ENCODE measurements at places on chromosomes 11 and 22. TPM values are rescaled to one million over a fixed set of nuclear protein-coding genes. Genes with fewer than 3 reads are reported as not detected.
A peak's percentile ranks its signal among the peaks of the same experiment; 100 is the strongest.

LUZP2 gene
- total RNA-seq, result not detected

OR52E8 gene
- total RNA-seq, result not detected

FGF4 gene
- not detected for total RNA-seq

MMP7 gene
- not detected for total RNA-seq

GRCh38 chr11:9759519-9760192 is 95.8 kb downstream of the SWAP70 start:
- H3K4me3 ChIP-seq, result peak overlapping the region; percentile 93
- peak; percentile 98 for DNase-seq
- peaks cover 1% of the 10 kb centered on the region for H3K36me3 ChIP-seq
- no peaks in the 10 kb centered on the region for H3K27me3 ChIP-seq

DNA sequence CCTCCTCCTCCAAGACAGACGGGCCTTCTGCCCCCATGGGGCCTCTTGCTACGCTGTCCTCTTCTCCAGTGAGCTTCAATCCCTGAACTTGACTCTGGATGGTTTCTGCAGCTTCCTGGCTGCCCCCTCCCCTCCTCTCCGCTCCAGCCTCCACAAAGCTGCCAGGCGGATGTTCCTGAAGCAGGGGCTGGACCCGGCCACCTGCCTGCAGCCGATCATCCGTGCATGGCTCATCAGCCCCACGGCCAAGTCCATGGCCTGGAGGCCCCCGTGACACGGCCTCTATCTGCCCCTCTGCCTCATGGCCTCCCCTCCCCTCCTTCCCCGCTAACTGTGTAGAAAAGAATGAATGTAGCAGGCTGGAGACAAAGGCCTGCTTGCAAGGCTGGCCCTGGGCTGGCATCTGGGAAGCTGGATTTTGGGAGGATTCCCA is 6.8 kb upstream of the SUN2 start:
- H3K4me1 ChIP-seq, result peaks cover 21% of the 10 kb centered on the region
- H3K4me3 ChIP-seq, result no peak overlapping the region
- no peaks in the 10 kb centered on the region for H3K36me3 ChIP-seq
- H3K27ac ChIP-seq, result no peak overlapping the region

MRPL16 gene
- total RNA-seq, result 58.0 TPM

DEUP1 gene
- total RNA-seq, result not detected

DNA sequence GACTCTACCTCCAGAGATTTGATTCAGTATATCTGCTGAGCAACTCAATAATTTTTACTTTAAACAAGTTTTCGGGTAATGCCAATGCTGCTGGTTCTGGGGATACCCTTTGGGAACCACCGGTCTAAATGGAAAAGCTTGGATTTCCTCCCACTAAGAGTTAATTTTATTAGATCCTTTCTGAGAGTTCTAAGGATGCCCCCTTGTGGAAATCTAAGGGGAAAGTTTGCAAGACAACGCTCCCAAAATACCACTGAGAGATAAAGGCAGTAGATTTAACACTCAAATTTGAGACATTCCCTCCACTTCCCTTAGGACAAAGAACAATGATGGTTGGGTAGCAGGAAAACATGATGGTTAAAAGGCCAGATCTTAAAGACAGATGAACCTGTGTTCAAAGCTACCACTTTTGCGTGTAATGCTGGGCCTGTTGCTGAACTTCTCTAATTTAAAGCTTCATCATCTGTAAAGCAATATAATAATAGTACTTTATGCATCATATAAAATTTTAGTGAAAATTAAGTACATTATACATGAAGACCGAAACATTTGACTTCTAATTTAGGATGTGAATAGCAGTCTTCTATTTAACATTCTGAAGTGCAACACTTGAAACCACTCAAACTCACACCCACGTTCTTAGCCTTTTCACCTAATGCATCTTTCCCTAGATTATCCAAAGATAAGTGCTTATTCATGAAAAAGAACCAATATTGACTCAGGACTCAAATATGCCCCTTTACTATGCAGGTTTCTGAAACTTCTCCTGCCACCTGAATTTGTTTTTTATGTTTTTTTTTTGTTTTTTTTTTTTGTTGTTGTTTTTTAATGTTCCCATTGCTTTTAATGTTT is 110.1 kb upstream of the LUZP2 start:
- no peaks in the 10 kb centered on the region for H3K4me1 ChIP-seq
- no peak overlapping the region for H3K27ac ChIP-seq
- no peaks in the 10 kb centered on the region for H3K36me3 ChIP-seq
- no peaks in the 10 kb centered on the region for H3K27me3 ChIP-seq
- DNase-seq, result no peak
- H3K4me3 ChIP-seq, result no peak overlapping the region

- H3K27me3 ChIP-seq, result peaks cover 5% of the 10 kb centered on the region
- peaks cover 16% of the 10 kb centered on the region for H3K4me1 ChIP-seq
- DNase-seq, result no peak
- no peak overlapping the region for H3K27ac ChIP-seq
- no peak overlapping the region for H3K4me3 ChIP-seq
- H3K36me3 ChIP-seq, result no peaks in the 10 kb centered on the region
These were observed 107.7 kb upstream of the PARVA start for GRCh38 chr11:12269446-12270214.

- H3K27ac ChIP-seq, result no peak overlapping the region
- no peak for DNase-seq
- no peak overlapping the region for H3K4me3 ChIP-seq
- no peaks in the 10 kb centered on the region for H3K4me1 ChIP-seq
- peaks cover 23% of the 10 kb centered on the region for H3K27me3 ChIP-seq
- H3K36me3 ChIP-seq, result no peaks in the 10 kb centered on the region
These were observed 12.6 kb downstream of the OR6Q1 start for GRCh38 chr11:58043379-58043778.

RASGRP2 gene
- total RNA-seq, result 27.9 TPM

CLTCL1 gene
- 2.1 TPM for total RNA-seq

EFCAB6 gene
- total RNA-seq, result 0.70 TPM

GRCh38 chr11:92545906-92546471 is 321.4 kb downstream of the FAT3 start:
- H3K4me1 ChIP-seq, result no peaks in the 10 kb centered on the region
- DNase-seq, result no peak
- H3K27me3 ChIP-seq, result no peaks in the 10 kb centered on the region
- H3K27ac ChIP-seq, result no peak overlapping the region

- H3K4me3 ChIP-seq, result no peak overlapping the region
- no peak overlapping the region for H3K27ac ChIP-seq
- H3K27me3 ChIP-seq, result peaks cover 35% of the 10 kb centered on the region
- H3K36me3 ChIP-seq, result no peaks in the 10 kb centered on the region
- H3K4me1 ChIP-seq, result peaks cover 18% of the 10 kb centered on the region
These were observed 16.7 kb upstream of the EHF start for GRCh38 chr11:34604145-34604544.

DNA sequence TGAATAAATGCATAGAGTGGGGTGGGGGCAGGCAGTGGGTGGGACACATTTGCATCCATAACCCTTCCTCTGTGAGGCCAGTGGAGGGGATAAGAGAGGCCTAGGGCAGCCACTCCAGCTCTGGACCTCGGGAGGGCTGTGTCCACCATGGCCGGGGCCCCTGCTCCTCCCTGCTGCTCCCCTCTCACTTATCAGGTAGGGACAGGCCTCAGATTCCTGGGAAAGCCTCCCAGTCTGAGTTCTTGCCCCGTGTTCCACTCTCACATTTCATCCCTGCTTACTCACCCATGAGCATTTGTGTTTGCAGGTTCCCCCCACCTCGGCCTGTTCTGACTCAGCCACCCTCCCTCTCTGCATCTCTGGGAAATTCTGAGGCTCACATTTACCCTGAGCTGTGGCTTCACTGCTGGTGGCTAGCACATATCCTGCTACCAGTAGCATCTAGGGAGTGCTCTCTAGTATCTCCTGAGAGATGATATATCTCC is 128.7 kb upstream of the TOP3B start:
- H3K27me3 ChIP-seq, result no peaks in the 10 kb centered on the region
- peak overlapping the region; percentile 41 for H3K4me3 ChIP-seq
- no peaks in the 10 kb centered on the region for H3K36me3 ChIP-seq

DNA sequence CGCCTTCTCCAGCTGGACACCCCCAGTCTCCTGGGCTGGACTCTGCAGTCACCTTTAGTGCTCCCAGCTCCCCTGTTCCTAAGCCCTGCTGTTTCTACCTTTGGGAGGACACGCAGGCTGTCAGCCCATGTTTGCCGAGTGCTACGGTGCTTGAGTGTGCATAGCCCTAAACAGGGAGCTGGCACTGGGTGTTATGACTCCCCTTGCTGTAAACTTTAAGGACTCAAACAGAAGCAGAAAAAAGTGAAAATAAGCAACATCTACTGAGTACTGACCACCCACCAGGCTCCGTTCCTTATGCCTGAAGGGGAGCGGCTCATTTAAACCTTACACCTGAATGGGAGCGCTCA is 7.3 kb upstream of the APOBEC3B start:
- no peak overlapping the region for H3K4me3 ChIP-seq
- peaks cover 5% of the 10 kb centered on the region for H3K4me1 ChIP-seq
- peaks cover 4% of the 10 kb centered on the region for H3K36me3 ChIP-seq
- H3K27ac ChIP-seq, result no peak overlapping the region
- no peak for DNase-seq

OR2AG2 gene
- not detected for total RNA-seq

DNA sequence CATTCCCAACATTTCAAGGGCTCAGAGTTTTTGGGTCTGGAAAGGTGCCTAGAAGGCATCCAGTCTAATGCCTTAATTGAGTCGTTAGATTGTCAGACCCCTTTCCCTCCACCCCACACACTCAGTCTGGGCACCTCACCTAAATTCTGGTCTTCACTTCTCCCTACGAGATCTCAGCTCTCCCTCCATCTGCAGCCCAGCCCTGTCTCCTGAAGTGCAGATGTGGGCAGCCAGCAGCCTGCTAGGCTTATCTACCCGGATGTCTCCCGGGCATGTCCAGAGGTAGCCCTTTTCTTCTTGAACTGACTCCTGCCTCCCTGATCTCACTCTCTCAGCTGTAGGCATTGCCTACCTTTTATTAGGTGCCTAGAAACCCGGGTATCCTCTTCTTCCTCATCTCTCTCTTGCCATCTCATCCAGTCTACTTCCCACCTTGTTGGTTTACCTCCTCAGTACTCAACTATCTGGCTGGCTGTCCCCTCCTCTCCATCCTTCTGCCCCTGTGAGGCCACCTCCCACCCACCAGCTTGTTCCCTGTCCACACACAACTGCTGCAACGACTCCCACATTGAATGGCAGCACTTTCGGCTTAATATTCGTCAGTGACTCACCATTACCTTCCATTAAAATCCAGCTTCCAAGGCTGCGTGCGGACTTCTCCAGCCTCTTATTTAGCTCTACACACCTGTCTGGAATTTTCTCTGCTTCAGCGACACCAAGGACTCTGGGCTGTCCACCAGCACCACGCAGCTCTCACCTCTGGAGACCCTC is 6.2 kb downstream of the SEPTIN3 start:
- H3K36me3 ChIP-seq, result no peaks in the 10 kb centered on the region
- peak overlapping the region; percentile 84 for H3K4me3 ChIP-seq
- DNase-seq, result no peak
- peaks cover 7% of the 10 kb centered on the region for H3K4me1 ChIP-seq

DNA sequence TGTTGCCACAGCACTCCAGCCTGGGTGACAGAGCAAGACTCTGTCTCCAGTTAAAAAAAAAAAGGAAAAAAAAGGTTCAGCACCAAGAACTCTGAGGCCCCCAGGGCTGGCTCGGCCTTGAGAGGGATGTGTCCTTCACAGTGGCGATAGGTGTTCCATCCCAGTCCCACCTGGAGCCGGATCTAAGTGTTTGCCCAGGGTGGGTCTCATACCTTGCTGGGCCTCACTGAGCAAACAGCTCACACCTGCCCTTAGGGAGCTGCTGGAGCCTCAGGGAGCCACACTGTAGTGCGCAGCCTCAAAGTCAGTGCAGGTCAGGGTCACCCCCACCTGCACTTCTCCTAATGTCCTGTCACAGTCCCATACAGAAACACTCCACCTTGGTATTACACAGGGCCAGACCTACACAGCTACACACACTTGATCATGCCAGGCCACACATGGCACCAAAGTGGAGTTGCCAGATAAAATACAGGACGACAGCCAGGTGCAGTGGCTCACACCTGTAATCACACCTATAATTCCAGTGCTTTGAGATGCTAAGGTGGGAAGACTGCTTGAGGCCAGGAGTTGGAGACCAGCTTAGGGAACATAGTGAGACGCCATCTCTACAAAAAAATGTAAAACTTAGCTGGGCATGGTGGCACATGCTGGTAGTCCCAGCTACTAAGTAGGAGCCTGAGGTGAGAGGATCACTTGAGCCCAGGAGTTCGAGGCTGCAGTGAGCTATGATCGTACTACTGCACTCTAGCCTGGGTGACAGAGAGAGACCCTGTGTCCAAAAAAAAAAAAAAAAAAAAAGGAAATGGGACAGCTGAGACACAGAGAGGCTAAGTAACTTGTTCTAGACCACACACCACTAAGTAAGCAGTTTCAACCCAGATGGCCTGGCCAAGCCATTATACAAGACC is 7.3 kb downstream of the STARD10 start:
- no peak for DNase-seq
- no peak overlapping the region for H3K4me3 ChIP-seq
- no peak overlapping the region for H3K27ac ChIP-seq
- H3K36me3 ChIP-seq, result no peaks in the 10 kb centered on the region
- no peaks in the 10 kb centered on the region for H3K27me3 ChIP-seq

DNA sequence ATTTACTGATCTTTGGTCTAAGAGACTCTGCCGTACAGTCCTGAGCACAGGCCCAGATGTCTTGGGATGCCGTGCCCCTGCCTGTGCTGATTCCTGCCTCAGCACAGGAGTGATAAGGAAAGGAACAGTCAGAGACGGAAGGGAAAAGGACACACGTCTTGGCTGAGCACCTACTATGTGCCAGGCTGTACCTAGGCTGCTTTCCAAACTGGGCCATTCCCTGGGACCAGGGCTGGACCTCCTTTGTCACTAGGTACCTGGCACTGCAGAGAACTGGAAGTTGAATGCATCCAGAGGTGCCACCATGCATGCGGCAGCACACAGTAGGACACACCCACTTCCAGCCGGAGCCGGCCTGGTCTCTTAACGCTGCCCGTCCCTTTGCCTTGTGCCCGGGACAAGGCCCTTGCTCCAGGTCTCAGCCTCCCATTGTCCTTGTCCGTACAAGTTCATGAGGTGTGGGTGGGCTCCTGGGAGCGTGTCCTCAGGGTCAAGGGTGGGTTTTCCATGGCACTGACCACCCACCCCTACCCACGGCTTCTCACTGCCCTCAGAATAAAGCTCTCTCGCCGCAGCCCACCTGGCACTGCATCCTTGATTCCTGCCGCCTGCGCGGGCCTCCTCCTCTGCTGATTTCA is 1.1 kb upstream of the SSTR3 start:
- peaks cover 63% of the 10 kb centered on the region for H3K4me1 ChIP-seq
- peaks cover 4% of the 10 kb centered on the region for H3K36me3 ChIP-seq
- no peak for DNase-seq
- H3K27me3 ChIP-seq, result no peaks in the 10 kb centered on the region
- H3K27ac ChIP-seq, result no peak overlapping the region
